ENCODE measurements at places on chromosomes 4 and X.

DNA sequence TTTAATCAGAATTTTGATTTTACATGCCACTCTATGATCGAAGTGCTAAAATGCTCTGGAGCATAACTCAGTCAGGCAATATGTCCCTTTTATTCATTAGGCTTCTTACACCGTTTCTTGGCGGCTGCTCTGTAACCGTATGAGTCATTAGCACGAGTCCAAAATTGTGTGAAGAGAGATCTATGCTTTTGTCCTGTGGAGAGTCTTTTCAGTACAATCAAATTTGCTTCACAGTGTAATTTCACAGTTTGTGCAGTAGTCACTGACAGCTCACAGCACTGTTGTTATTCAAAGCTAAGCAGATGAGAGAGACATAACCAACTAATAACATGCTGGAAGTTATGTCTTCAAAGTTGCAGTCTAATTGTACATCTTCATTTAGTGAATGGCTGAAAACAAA, 167.8 kb downstream of the PCDH10 start:
- no peak for DNase-seq

DNA sequence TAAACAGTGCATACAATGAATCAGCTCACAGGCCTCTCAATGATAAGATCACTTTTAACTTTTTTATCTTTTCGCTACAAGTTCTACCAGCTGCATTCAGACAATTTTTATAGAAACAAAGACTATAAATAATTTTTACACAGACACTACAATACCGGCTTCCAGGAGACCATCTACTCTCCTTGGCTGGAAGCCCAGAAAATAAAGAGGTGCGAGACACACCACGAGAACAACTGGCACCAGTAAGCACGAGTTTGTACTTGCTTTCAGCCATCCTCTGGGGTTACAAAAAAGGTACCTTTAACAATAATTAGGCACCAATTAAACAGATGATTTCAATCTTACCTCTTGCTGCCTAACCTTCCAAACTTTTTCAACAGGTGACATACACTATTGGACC, 11.2 kb upstream of the PRDX4 start:
- no peak for DNase-seq

DNA sequence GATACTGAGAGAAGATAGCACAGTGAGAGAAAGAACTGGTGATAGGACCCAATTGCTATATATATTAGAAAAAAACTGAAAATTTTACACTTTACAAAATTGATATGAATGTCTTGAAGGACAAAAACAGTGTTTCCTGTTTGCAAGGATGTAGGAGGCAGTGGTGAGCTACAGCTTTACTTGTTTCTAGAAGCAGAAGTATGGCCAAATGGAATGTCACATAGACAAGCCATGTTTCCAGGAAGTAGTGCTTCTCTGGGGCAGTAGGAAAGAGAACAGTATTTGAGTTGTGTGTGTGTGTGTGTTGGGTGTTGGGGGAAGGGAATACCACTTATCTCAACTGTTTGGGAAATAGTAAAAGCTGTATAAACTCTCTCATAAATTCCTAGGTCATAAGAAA, 60.9 kb upstream of the IBSP start:
- no peak for DNase-seq

DNA sequence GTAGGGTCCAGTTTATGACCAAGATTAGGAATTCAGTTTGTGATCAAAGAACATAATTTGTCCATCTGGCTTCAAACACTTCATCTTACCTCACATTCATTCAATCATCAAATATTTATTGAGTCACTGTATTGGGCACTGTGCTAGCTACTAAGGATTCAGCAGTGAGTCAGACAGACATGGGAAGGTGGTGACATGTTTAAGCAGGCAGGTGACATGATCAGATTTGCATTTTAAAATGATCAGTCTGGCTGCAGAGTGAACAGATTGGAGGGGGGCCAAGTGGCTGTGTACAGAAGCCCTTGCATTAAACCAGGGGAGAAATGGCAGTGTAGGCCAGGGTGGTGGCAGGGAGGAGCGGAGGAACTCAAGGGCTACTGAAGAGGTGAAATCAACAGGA, 25.1 kb upstream of the APLN start:
- DNase-seq, result peak; percentile 13

DNA sequence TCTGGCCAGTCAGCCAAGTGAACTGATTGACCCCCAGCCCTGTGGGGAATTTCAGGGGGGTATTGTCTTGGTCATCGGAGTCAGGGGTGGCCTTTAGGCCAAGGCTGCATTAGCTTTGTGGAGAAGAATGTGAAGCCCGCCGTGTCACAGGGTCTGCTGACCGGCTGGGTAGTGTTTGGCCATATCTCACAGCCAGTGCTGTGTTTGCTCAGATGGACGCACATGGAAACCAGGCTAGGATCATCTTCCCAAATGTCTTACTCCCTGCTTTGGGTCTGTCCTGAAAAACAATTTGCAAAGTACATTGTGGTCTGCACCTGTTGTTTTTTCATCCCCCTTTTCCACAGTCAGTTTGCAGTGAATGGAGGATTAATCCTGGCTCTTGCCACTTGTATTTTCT, 13.0 kb downstream of the TMEM164 start:
- DNase-seq, result no peak

DNA sequence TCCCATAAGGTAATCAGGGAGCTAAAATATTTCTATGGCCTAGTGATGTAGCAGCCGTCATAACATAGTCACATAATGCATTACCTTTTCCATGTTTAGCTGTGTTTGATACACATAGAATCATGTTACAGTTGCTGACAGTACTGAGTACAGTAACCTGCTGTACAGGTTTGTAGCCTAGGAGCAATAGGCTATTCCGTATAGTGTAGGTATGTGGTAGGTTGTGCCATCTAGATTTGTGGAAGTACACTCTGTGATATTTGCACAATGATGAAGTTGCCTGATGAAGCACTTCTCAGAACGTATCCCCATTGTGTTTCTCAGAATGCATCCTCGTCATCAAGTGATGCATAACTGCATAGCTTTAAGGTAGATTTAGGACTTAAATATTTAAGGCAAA, 495.6 kb upstream of the ZFP42 start:
- no peak for DNase-seq

GRCh38 chr4:73990988-73991741, 3.2 kb upstream of the PPBP start:
- no peak for DNase-seq

GRCh38 chrX:45850775-45851433, 650.2 kb upstream of the DIPK2B start:
- DNase-seq, result peak; percentile 21
